ENCODE measurements at places on chromosomes 5 and 9.
A peak's percentile ranks its signal among the peaks of the same experiment; 100 is the strongest.

GRCh38 chr5:3179220-3179619, 416.4 kb upstream of the IRX1 start:
- DNase-seq: no peak

DNA sequence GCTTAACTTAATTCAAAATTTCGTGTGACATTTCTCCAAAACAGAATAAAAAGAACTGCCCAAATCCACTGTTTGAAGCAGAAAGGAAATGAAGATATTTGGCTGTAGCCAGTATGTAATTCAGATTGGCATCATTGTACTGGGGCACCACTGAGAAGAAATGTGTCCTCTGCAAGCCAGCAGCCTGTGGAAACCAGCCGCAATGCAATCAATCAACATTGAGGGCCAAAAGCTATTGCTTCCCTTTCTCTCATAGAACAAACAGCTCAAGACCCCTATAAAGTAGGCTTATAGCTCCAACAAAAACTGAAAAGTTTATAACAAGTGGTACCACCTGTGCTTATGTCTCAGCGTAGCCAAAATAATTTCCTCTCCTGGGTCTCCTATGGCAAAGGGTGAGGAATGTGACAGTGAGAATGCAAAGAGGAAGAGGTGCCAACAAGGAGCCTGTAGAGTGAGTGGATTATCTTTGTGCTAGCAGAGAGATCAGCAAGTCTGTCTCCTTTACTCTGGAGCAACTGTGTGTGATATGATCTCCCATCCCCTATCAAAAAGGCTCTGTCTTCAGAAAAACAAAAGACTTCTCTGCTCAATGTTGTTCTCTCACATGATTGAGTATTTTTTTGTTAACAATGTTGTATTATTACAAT, 1072.3 kb upstream of the DMAC1 start:
- no peak for DNase-seq

- DNase-seq: peak; percentile 32
Measured at GRCh38 chr9:121895818-121896544, 197.1 kb downstream of the TTLL11 start.

GRCh38 chr9:136700959-136701667, 11.3 kb upstream of the DIPK1B start:
- DNase-seq: no peak

DNA sequence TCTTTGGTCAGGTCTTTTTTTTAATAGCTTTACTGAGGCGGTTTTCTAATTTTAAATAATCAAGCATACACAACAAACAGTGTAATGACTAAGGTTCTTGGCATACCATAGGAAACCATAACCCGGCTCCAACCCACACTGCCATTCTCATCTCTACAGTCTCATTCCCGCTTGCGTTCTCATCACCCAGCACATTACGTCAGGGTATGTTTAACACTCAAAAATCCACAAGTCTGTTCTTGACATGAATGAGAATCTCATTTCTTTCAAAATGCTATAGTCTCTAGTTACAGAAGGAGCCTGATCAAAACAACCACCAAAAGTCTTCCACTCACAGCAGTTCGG, 505 bp downstream of the C5orf34 start:
- peak; percentile 45 for DNase-seq

GRCh38 chr5:89545076-89545475, 662.1 kb upstream of the MEF2C start:
- no peak for DNase-seq

DNA sequence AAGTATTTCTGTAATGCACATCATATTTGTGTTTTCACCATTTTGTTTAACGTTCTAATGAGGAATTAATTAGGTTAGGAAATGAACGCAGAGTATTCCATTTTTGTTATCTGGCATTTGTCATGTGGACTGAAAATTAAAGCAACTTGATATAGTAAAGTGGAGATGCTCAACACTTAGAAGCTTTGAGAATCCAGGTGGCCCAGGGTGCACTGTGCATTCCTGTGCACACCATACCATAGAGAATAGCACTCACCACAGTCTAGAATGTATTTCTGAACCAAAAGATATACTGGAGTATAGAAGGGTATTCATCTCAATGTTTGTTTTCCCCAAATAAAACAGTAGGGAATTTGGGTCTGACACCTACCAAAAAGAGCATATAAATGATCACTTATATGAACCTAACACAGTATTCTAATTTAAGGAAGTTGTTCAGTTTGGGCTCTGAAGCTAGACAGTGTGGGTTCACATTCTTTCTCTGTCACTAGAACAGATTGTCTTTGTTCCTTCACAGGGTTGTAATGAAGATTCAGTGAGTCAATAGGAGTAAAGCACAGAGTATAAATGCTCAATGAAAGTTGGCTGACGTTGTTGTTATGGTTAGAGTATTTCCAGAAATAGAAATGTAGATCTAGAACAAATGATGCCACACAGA, 125.6 kb upstream of the DMRT1 start:
- DNase-seq: no peak

GRCh38 chr5:108321341-108321740, 60.6 kb downstream of the FBXL17 start:
- DNase-seq: no peak

DNA sequence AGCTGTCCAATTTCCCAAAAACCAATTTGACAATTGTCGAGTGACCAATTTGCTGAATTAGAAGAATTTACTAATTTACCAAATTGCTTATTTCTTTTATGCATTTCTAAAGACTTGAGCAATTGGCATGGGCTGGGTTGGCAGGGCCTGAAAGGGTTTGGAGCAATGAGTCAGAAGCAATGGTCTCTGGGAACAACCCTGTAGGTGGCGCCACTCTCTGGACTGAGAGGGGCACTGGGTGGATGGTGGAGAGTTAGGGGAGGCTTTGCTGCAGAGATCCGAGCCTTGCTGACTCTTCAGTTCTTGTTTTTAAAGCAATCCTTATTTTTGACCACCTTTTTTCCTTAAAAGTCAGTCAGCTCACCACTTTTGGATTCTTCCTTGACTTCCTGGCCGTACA, 71.5 kb upstream of the RPS23 start:
- no peak for DNase-seq

- DNase-seq: no peak
Measured at GRCh38 chr5:98517560-98518366, 255.7 kb upstream of the RGMB start.

GRCh38 chr9:86766912-86767311, 180.4 kb downstream of the GAS1 start:
- DNase-seq: peak; percentile 96

GRCh38 chr5:107873877-107874276, 203.1 kb upstream of the EFNA5 start:
- no peak for DNase-seq

GRCh38 chr5:158611581-158611980, 488.1 kb downstream of the EBF1 start:
- no peak for DNase-seq

DNA sequence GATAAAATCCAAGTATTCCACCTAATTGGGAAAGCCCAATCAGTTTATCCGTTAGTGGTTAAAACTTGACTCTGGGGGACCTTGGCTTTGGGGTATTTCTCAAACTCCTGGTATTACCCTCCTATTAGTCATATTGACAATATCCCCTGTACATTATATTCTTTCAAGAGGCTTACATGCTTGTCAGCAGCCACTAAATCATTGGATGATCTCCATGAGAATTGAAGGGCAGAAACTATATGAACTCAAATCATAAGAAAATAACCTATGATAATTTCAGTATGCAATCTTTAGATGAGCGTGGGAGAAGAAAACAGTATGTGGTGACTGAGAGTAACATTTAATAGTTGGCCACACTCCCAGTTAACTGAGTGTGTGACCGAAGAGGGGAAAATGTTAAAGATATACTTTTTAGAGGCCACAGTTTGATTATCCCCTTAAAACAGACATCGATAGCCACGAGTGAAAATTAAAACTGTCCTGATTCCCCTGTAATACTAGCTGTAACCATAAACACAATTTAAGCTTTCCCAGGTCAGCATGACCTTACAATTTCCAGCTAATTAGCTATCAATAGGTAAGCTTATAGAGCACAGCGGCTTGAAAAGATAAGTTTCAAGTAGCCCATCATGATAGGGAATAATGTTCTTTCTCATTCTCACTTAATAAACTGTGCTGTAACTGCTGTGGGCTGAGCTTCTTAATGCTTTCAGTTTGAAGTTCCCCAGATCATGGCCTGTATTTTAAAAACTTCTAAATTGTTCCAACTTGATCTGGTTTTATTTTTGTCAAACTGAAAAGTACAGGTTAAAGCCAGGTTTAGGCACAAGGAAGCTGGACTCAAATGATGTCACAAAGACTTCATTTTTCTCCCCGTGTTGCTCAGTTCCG, 58.6 kb downstream of the PUM3 start:
- DNase-seq: no peak

DNA sequence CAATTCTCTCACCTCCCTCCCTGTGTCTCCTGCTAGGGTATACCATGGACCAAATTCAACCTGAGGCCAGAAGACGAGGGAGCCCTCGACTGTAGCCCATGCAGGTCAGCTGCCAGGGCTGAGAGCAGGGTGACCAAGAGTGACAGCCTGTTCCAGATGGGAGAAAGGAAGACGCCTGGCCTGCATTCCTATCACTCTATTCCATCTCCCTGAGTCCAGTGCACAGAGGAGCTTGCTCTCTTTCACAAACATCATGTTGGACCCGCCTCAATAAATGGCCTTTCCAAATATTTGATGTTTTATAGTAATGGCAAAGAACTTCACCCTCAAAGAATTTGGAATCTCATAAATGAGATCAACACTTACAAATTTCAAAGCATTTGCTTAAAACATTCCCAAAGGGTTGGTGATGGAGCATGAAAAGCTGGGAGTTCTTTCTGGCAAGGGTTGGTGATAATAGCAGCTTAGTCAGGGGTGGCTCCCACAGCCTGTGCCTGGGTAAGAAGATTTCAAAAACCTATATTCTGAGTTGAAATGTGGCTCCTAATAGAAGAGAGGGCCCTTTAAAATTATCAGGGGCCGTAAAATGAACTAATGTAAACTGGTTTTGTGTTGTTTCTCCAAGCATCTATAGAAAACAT, 393.1 kb downstream of the EFNA5 start:
- no peak for DNase-seq

GRCh38 chr5:79471556-79471955, 42.4 kb downstream of the HOMER1 start:
- DNase-seq: no peak

- DNase-seq: no peak
Measured at GRCh38 chr9:110334183-110334582, 3.5 kb downstream of the TXNDC8 start.

- DNase-seq: no peak
Measured at GRCh38 chr5:9042241-9042640, 503.6 kb downstream of the SEMA5A start.

GRCh38 chr9:108837530-108837929, 18.3 kb downstream of the ACTL7B start:
- DNase-seq: no peak

DNA sequence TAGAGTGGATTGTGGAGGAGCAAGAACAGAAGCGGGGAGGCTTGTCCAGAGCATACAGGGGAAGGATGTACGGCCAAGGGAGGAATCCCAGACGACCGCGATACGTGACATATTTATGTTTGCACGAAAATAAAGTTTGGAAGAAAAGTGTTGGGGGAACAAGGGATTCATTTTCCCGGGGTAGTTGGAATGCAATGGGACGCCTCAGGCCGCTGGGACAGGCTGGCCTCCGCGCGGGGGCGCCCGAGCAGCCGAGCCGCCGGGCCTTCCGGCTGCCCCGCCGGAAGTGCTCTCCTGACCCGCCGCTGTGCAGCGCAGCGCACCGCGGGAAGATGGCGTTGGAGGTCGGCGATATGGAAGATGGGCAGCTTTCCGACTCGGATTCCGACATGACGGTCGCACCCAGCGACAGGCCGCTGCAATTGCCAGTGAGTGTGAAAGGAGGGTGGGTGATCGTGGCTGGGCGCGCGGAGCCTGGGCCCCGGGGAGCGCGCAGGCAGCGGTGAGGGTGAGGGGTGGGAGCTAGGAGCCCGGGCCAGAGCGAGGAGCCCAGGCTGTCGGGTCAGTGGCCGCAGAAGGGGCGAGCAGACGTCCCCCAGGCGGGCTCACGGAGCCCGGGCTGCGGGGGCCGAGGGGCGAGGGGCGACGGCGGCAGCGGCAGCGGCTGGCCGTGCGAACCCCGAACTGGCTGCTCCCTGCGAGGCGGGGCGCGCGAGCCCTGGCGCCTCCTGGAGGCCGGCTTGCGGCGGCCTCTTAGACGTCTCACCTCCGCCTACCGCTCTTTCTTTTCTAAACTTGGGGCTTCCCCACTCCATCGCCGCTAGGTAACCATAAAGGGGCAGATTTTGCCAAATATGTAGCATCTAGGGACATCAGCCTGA, at the start of gene PHAX:
TSS of gene PHAX (plus strand) at position 317 of the 881 bp plus-strand sequence. CDS start at position 333, 16 bp downstream.
- DNase-seq: peak; percentile 66

GRCh38 chr5:139634028-139634325, 14.2 kb upstream of the CXXC5 start:
- no peak for DNase-seq

DNA sequence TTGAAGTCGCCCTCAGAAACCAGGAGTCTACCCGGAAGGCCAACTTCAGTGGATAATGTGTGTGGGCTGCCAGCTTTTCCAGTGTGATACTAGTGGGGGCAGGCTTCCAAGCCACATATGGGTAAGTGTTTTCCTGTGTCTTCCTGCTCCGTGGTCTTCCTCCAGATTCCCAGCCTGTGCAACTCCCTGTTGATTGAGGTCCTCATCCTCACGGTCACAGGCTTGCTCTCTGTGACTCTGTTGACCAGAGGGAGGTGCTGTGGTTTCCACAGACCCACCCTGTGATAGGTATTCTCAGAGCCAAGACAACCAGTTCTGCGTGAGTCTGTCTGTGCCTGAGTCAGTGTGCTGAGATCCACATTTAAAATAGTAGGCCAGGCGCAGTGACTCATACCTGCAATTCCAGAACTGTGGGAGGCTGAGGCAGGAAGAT, 388.0 kb upstream of the IRX2 start:
- no peak for DNase-seq

- no peak for DNase-seq
Measured at GRCh38 chr9:124693403-124693802, 77.7 kb downstream of the NR6A1 start.

- no peak for DNase-seq
Measured at GRCh38 chr9:19782005-19782404, 6.8 kb downstream of the SLC24A2 start.

DNA sequence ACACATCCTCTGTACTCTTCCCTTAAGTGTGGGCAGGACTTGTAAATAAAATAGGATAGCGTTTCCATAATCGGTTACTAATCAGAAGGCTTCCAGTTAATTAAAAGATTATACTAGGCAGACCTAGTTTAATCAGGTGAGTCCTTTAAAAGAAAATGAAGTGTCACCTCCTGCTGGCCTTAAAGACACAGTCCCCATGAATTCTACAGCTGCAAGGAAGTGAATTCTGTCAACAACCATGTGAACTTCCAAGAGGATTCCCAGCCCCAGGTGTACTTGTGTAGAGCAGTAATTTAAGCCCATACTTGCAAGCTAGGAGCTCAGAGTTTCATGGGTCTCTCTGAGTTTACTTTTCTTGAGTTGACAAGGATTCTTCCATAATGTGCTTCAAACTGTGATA, 918.3 kb downstream of the DTWD2 start:
- no peak for DNase-seq

DNA sequence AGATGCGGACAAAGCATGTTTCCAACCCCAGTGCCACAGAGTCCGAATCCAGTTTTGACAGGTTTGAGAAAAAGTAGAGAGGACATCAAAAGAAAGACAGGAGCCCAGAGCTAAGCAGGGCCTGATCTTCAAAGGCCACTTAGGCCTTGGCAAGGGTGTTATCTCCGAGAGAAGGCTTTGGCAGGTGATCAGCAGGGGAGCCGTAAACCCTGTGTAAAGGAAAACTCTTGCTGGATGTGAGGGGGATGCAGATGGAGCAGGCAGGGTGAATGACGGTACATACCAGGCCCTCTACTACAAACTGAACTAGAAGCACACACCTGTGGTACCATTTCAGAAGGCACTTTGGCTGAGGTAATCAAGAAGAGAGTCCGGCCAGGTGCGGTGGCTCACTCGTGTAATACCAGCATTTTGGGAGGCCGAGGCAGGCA, 1.4 kb upstream of the HNRNPH1 start:
- no peak for DNase-seq

GRCh38 chr5:34564710-34565235, 91.4 kb upstream of the RAI14 start:
- DNase-seq: no peak
